ENCODE measurements at places on chromosomes 2 and 18. TPM values are rescaled to one million over a fixed set of nuclear protein-coding genes. Genes with fewer than 3 reads are reported as not detected.
A peak's percentile ranks its signal among the peaks of the same experiment; 100 is the strongest.

DNA sequence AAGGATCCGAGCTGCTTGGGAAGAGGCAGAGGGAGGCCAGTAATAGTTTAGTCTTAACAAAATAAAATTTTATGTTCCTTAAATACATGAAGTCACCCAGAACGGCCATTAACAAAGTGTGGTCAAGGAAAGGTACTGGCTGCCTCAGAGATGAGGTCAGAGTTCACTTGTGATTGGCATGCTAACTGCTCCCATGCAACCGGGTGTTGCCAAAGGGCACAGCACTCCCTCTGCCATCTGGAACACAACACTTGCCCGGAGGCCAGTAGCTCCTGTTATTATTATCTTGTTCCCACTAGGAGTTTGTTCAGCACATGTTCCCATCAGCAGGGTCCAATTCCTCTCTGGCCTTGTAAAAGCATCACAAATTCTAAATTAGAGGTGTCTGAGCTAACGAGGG, 207.0 kb downstream of the CYP26B1 start:
- H3K4me3 ChIP-seq: no peak overlapping the region
- no peak overlapping the region for H3K27ac ChIP-seq
- H3K4me1 ChIP-seq: no peaks in the 10 kb centered on the region

PAIP2B gene
- total RNA-seq: 13.0 TPM

L3MBTL4 gene
- total RNA-seq: 19.7 TPM

EIPR1 gene
- 12.8 TPM for total RNA-seq

NAT8 gene
- total RNA-seq: not detected

DNA sequence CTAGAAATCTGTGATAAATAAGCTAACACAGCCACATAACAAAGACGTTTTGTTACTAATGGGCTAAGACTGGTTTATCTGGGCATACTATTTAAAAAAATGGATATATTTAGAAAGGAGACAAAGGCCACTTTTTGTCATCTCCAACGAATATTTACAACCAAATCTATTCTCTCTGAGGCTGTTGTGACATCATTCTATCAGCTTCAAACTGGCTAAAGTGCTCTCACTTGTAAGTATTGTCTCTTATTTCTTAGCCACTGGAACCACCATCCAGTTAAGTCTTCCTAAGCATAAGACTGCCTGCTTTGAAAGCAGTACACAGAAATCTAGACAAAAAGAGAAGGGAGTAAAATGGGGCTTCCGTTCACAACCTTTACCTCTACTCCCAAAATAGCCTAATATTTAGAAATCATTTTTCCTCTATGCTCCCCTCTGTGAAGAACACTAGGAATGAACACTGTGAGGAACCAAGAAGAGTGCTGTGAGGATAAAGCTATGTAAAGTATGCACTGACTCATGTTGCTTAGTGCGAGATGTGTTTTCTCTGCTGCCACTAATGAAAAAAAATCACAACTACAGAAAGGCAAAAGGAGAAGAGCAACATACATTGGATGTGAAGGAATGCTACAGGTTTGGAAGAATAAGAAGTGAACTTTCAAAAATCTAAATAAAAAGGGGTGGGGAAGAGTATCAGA, 264.1 kb downstream of the EXOC6B start:
- no peak for DNase-seq
- no peak overlapping the region for H3K4me3 ChIP-seq
- H3K36me3 ChIP-seq: no peaks in the 10 kb centered on the region

DNA sequence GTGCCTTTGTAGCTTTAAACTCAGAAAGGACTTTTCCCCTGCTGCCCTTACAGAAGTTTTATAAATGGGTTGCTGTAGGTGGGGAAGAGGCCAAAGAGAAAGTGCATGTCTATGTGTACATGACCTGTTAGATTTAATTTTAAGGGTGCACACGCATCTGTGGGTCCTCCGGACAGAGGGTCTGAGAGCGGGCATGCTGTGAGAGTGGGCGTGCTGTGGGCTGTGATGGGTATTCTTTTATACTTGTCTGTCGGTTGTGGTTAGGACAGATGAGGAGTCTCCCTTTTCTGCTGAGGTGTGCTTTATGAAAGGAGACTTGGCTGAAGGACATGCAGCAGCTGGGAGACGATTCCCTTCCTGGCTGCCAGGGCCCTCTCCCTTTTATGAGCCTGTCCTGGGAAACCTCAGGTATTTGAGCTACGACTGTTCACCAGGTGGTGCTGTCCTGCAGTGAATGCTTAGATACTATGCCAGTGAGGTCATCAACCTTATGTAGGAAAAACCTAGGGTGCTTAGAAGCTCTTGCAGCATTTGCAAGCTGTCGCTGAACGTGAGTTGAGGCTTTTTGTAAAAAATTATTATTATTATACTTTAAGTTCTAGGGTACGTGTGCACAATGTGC, 67.5 kb downstream of the TANC1 start:
- no peaks in the 10 kb centered on the region for H3K27me3 ChIP-seq
- no peak overlapping the region for H3K27ac ChIP-seq
- H3K4me1 ChIP-seq: peaks cover 3% of the 10 kb centered on the region
- no peak overlapping the region for H3K4me3 ChIP-seq
- DNase-seq: no peak

- no peak overlapping the region for H3K4me3 ChIP-seq
- no peak for DNase-seq
- H3K27ac ChIP-seq: no peak overlapping the region
- H3K36me3 ChIP-seq: no peaks in the 10 kb centered on the region
- no peaks in the 10 kb centered on the region for H3K27me3 ChIP-seq
- H3K4me1 ChIP-seq: no peaks in the 10 kb centered on the region
These were observed 13.2 kb upstream of the SLC25A52 start for GRCh38 chr18:31773774-31774476.

CIAO1 gene
- total RNA-seq: 127 TPM

- no peak overlapping the region for H3K27ac ChIP-seq
- H3K4me1 ChIP-seq: no peaks in the 10 kb centered on the region
- H3K27me3 ChIP-seq: no peaks in the 10 kb centered on the region
These were observed 38.4 kb downstream of the PAX8 start for GRCh38 chr2:113240150-113240914.

- no peak overlapping the region for H3K4me3 ChIP-seq
- H3K4me1 ChIP-seq: no peaks in the 10 kb centered on the region
- no peak overlapping the region for H3K27ac ChIP-seq
- no peaks in the 10 kb centered on the region for H3K27me3 ChIP-seq
- DNase-seq: no peak
- H3K36me3 ChIP-seq: no peaks in the 10 kb centered on the region
These were observed 215.5 kb downstream of the ETAA1 start for GRCh38 chr2:67612576-67613042.

UGT1A9 gene
- total RNA-seq: not detected

DNA sequence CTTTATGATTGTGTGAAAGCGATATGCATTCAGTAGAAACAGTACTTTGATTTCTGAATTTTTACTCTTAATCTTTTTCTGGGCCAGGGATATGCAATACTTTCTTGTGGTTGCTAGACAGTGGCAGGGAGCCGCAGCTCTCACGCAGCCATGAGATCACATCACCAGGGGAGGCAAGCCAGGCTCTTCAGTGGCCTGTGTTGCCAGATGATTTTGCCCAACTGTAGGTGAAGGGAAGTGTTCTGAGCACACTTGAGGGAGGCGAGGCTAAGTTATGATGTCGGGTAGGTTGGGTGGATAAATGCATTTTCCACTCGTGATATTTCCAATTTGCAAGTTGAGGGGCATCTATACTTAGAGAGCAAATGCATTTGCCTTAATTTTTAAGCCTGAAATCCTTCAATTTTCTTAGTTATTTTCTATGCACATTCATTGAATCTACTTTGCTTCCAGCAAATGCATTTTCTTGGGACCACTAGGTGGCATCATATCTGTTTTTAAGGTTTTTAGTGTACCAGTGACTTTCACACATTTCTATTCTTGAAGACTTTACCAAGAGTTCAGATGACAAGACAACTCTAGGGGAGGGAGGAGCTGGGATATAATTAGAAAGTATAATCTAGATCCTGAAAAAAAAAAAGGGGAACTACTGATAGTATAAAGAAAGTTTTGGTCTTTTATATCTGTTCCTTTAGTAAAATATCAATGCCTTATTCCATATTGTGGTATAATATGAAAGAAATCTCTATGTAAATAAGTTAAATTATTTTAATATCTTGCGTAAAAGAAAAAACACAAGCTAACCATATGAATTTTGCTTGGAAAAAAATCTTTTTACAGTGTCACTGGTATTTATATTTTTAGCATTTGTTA, 643.3 kb downstream of the SOCS6 start:
- H3K27ac ChIP-seq: no peak overlapping the region

DNA sequence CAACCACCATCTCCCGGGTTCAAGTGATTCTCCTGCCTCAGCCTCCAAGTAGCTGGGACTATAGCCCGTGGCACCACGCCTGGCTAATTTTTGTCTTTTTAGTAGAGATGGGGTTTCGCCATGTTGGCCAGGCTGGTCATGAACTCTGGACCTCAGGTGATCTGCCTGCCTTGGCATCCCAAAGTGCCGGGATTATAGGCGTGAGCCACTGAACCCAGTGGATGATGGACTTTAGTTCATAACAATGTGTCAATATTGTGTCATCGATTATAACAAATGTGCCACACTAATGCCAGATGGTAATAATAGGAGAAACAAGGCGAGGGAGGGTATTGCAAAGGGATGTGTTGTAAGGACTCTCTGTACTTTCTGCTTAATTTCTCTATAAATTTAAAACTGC, 216.6 kb downstream of the ZBTB7C start:
- no peak overlapping the region for H3K27ac ChIP-seq
- no peaks in the 10 kb centered on the region for H3K4me1 ChIP-seq
- H3K27me3 ChIP-seq: no peaks in the 10 kb centered on the region

- H3K4me3 ChIP-seq: no peak overlapping the region
- peaks cover 60% of the 10 kb centered on the region for H3K27me3 ChIP-seq
- no peaks in the 10 kb centered on the region for H3K4me1 ChIP-seq
- no peak overlapping the region for H3K27ac ChIP-seq
- DNase-seq: no peak
These were observed 9.8 kb downstream of the FEV start for GRCh38 chr2:218975060-218975777.

DSG1 gene
- total RNA-seq: 2.6 TPM

GCG gene
- not detected for total RNA-seq

DNA sequence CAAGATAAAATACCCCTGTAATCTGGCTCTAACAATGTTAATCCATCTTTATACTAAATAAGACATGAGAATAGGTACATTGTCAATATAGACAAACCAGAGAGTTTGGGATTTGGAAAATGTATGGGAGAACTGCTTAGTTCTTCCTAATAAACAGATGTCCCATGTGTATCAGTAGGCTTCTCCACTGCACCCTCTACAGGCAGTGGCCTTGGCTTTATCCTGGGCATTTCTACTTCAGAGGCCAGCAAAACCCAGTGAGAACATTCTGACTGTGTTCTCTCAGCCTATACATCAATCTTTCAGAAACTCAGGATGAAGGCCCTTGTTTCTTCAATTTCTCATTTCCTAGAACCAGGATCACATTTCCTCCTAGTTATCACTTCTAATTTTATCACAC, 1167.5 kb upstream of the ACVR2A start:
- no peak overlapping the region for H3K4me3 ChIP-seq
- no peaks in the 10 kb centered on the region for H3K36me3 ChIP-seq
- no peaks in the 10 kb centered on the region for H3K4me1 ChIP-seq
- no peak overlapping the region for H3K27ac ChIP-seq

DNA sequence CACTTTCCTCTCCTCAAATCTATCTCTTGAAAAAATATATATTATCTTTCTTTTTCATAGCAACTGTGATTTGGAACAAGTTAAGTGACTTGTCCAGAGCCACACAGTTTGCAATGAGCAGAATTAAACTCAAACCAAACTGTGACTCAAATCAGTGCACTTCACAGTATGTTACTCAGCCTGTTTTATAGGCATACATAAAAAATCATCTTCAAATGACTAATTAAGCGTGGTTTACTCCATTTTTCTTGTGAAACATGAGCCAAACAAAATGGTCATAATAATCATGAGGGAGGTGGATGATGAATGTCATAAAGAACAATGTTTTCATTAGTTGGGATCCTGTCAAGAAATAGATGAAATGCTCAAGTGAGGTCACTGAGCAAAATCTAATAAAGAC, 6.1 kb upstream of the CCDC178 start:
- H3K4me1 ChIP-seq: no peaks in the 10 kb centered on the region
- H3K4me3 ChIP-seq: no peak overlapping the region
- H3K27ac ChIP-seq: no peak overlapping the region
- DNase-seq: no peak

DNA sequence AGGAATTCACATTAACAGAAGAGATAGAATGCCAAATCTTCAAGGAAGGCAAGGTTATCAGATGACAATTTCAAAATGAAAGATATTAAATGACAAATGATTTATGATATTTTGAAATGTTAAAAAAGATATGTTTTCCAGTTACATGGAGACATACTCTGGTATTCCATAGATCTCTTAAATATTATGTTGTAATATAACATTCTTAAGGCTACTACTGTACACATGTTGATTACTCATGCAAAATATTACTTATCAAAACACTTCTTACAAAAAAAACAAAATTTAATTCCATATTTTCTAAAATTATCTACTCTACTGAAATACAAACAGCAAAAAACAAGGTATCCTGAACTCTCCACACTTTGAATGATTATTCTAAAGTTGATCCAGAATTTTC, 22.9 kb downstream of the RTTN start:
- no peaks in the 10 kb centered on the region for H3K4me1 ChIP-seq
- no peaks in the 10 kb centered on the region for H3K27me3 ChIP-seq
- H3K4me3 ChIP-seq: no peak overlapping the region

- no peaks in the 10 kb centered on the region for H3K27me3 ChIP-seq
- peak; percentile 49 for DNase-seq
- H3K36me3 ChIP-seq: no peaks in the 10 kb centered on the region
- H3K4me1 ChIP-seq: peaks cover 4% of the 10 kb centered on the region
- peak overlapping the region; percentile 87 for H3K27ac ChIP-seq
These were observed 9.6 kb downstream of the PCARE start for GRCh38 chr2:29064746-29065067.

SP100 gene
- total RNA-seq: 157 TPM

GRCh38 chr18:7177116-7177744, 53.7 kb upstream of the LRRC30 start:
- H3K4me1 ChIP-seq: no peaks in the 10 kb centered on the region
- no peak overlapping the region for H3K27ac ChIP-seq
- H3K4me3 ChIP-seq: no peak overlapping the region
- no peaks in the 10 kb centered on the region for H3K27me3 ChIP-seq

GRCh38 chr2:152525277-152525838, 190.4 kb downstream of the FMNL2 start:
- H3K36me3 ChIP-seq: no peaks in the 10 kb centered on the region
- H3K4me3 ChIP-seq: no peak overlapping the region
- no peaks in the 10 kb centered on the region for H3K4me1 ChIP-seq
- no peak for DNase-seq
- no peak overlapping the region for H3K27ac ChIP-seq

- no peak overlapping the region for H3K4me3 ChIP-seq
- no peaks in the 10 kb centered on the region for H3K36me3 ChIP-seq
- no peak overlapping the region for H3K27ac ChIP-seq
- no peaks in the 10 kb centered on the region for H3K4me1 ChIP-seq
These were observed 46.2 kb upstream of the SPRED2 start for GRCh38 chr2:65478498-65479135.

DSC2 gene
- total RNA-seq: 8.0 TPM

TMEM200C gene
- 0.16 TPM for total RNA-seq

RBBP8 gene
- total RNA-seq: 76.4 TPM

Data from breast epithelium (tissue), 4 donors.